Osteocyte (in vitro differentiated cells): ENCODE measurements at places on chromosomes 11 and 22. TPM values are rescaled to one million over a fixed set of nuclear protein-coding genes. Genes with fewer than 3 reads are reported as not detected.

APOL4 gene
- total RNA-seq: 0.13 TPM in 1 of 2 replicates, not detected in the other

CNIH2 gene
- 3.8 and 5.0 TPM in 2 replicates for total RNA-seq

TNNI2 gene
- 1.0 and 1.1 TPM in 2 replicates for total RNA-seq

OR10G7 gene
- not detected in 2 replicates for total RNA-seq

HPX gene
- 1.4 and 1.9 TPM in 2 replicates for total RNA-seq

GPR137 gene
- total RNA-seq: 68.0 and 71.4 TPM in 2 replicates

LYVE1 gene
- total RNA-seq: 1.5 and 2.1 TPM in 2 replicates

ASPHD2 gene
- total RNA-seq: 4.5 and 4.9 TPM in 2 replicates

C11orf87 gene
- 8.6 and 9.0 TPM in 2 replicates for total RNA-seq

TMEM45B gene
- total RNA-seq: not detected in 2 replicates

PGA5 gene
- total RNA-seq: not detected in 2 replicates

CRYBB3 gene
- total RNA-seq: not detected in 2 replicates

SYT8 gene
- 5.0 and 6.2 TPM in 2 replicates for total RNA-seq

DNA sequence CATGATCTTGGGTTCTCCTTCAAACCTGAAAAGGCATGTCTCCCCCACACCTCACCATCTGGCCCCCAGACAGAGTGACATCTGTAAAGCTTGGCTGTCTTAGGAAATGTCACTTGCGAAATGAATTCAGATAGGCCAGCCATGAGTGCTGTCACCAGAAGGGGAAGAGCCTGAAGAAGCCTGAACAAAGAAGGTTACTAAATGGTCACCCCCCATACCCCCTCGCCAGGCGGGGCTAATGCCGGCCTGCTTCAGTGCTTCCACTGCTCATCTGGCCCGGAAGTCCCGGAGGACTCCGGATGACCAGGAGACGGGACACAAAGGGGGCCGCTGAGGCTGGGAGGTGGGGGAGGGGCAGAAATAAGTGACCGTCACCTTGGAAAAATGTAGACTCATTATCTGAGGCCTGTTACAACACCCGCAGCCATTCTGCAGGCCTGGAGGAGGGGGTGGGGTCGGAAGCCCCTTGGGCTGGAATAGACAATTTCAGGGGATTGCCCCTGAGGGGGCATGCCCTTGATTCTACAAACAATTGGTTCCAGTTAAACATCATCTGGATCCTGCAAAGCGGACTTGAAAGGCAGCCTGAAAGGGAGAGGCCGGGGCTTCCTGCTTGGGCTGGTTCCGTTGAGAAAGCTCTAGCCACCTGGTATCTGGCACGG lies 43.2 kb downstream of the NAT10 start:
- no peak for DNase-seq
- H3K27ac ChIP-seq: no peak overlapping the region
- peaks cover 3% of the 10 kb centered on the region for H3K4me1 ChIP-seq
- H3K27me3 ChIP-seq: no peaks in the 10 kb centered on the region

DNA sequence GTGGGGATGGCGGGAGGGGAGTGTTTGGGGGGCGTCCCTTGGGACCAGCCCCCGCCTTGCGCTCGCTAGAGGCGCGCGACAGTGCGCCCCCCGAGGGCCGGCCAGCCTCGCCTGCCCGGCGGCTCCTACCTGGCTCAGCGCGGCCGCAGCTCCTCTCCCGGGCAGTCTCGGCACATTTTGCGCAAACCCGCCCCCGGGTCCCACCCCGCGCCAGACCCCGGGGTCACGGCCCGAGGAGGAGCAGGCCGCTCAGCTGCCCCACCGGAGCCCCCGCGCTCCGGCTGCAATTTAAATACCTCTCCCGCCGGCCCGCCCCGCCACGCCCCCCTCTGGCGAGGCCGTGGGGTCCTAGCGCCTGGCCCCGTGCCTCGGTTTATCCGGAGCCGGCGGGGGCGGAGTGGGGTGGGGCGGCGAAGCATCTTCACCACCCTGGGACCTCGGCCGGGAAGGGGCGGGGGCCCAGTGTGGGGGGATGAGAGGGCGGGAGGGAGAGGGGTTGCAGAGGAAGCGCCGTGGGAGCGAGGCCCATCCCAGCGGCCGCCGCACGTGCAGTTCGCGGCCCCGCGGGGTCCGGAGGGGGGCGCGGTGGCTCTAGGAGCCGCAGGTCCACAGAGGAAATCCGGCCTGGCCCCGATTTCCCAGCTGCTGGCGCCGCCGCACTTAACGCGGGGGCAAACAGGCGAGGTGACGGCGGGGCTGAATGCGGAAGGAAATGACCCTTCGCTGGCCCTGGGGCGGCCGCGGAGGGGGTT lies at the start of gene LRRC32:
Gene LRRC32 (minus strand): TSS at position 263 of the 752 bp plus-strand sequence. CDS start 4,793 bp downstream, outside the sequence.
- H3K4me1 ChIP-seq: peaks cover 48% of the 10 kb centered on the region
- no peaks in the 10 kb centered on the region for H3K27me3 ChIP-seq
- no peak for DNase-seq

DNA sequence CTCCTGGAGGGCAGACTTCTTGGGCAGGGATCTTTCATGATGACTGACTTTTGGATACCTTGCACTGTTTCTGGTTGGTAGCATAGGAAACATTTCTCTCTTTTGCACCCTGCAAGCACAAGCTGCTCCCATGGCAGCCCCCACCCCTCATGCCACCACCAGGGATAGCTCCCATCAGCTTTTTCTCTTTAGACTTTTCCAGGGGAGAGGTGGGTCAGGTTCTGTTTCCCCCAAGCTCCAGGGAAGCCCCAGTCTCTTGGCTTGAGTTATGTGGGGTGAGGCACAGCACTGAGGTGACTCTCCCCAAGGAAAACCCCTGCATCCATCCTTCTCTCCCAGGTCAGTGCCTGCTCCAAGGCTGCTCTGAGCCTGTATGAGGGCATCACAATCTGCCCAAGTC lies 22.5 kb downstream of the LRRC32 start:
- peaks cover 49% of the 10 kb centered on the region for H3K27me3 ChIP-seq
- H3K4me1 ChIP-seq: peaks cover 7% of the 10 kb centered on the region
- no peak overlapping the region for H3K27ac ChIP-seq

DNA sequence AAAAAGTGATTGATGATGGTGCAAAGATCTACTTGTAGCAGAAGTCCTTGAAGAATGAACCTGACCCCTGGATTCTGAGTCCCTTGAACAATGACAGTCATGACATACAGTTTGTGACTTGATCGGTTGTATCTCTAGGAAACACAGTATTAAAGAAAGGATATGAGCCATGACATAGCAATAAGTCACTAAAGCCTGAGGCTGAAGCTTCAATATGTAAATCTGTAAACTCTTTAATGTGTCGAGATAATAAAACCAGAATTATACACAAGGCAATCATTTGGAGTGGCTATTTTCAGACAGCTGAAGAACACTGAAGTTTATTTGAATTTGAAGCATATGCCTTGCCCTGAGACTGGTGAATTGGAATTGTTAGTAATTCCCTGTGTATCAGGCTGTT lies 911.5 kb upstream of the RAG2 start:
- no peak for DNase-seq
- peaks cover 29% of the 10 kb centered on the region for H3K4me1 ChIP-seq
- no peaks in the 10 kb centered on the region for H3K27me3 ChIP-seq
- H3K36me3 ChIP-seq: no peaks in the 10 kb centered on the region

DNA sequence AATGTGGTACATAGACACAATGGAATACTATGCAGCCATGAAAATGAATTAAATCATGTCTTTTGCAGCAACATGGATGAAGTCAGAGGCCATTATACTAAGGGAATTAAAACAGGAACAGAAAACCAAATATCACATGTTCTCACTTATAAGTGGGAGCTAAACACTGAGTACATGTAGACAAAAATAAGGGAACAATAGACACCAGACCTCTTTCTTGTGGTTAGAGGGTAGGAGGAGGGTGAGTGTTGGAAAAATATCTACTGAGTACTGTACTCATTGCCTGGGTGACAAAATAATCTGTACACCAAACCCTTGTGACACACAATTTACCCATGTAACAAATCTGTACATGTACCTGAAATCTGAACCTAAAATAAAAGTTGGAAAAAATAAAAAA lies 59.1 kb upstream of the ANO5 start:
- no peaks in the 10 kb centered on the region for H3K27me3 ChIP-seq
- DNase-seq: no peak
- no peaks in the 10 kb centered on the region for H3K36me3 ChIP-seq
- H3K4me1 ChIP-seq: no peaks in the 10 kb centered on the region
- no peak overlapping the region for H3K27ac ChIP-seq

DNA sequence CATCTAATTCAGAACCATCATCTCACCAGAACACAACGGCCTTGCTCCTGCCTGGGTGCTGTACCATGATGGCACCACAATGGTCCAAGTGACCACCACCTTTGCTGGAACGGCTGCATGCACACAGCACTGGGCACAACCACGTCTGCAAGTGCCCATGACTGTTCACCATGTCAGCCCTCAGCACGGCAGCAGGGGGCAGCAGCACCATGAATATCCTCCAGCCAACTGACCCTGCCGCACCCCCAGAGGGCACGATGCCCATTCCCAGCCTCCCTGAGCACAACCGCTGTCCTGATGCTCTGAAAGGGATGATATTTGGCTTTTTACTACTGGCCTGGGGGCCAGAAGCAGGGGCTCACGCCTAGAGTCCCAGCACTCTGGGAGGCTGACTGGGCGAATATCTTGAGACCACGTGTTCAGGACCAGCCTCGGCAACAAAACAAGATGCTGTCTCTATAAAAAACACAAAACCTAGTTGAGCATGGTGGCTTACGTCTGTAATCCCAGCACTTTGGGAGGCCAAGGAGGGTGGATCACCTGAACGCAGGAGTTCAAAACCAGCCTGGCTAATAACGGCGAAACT lies 25.7 kb downstream of the DRD4 start:
- H3K27me3 ChIP-seq: no peaks in the 10 kb centered on the region
- H3K4me3 ChIP-seq: no peak overlapping the region
- H3K4me1 ChIP-seq: peaks cover 11% of the 10 kb centered on the region
- DNase-seq: no peak

GRCh38 chr11:71255323-71255722 lies 2.9 kb upstream of the SHANK2 start:
- peaks cover 33% of the 10 kb centered on the region for H3K27me3 ChIP-seq
- DNase-seq: no peak
- H3K27ac ChIP-seq: no peak overlapping the region
- peaks cover 13% of the 10 kb centered on the region for H3K4me1 ChIP-seq

GRCh38 chr11:12224537-12224893 lies 114.1 kb downstream of the MICAL2 start:
- H3K36me3 ChIP-seq: peaks cover 3% of the 10 kb centered on the region
- H3K27ac ChIP-seq: peak overlapping the region; percentile 23
- no peak for DNase-seq

DNA sequence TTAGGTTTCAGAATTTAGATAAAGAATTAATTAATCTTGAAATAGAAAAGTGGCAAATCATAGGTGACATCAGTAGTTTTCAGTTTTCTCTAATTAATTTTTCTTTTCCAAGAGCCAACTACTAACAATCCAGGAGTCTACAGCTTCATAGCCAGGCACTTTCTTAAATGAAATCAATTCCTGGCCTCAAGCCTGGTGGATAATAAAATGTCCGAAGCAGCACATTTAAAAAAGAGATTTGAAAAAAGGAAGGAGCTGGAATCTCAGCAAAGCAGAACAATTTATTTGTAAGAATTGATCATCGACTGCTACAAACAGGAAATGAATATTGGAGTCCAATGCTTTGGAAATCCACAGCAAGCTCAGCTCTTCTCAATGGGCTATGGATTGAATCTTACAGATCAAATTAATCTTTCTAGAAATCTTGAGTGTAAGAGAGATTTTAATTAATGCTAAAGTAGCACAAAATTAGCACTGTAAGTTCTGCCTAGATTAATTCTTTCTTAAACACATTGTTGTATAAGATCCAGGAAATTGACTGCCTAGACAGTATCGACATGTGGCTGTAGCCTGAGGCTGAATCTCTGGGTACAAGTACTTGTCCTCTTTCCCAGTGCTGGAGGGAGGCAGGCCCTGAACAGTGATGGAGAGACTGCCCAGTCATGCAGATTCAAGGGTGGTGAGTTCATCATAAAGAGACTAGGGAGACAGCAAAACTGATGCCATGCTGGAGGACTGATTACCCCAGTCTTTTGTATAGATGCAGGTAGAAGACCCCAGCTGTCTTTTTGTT lies 167.8 kb upstream of the POU2AF2 start:
- no peak for DNase-seq
- H3K27me3 ChIP-seq: no peaks in the 10 kb centered on the region
- no peak overlapping the region for H3K27ac ChIP-seq

- H3K27ac ChIP-seq: no peak overlapping the region
- H3K4me3 ChIP-seq: no peak overlapping the region
- peaks cover 55% of the 10 kb centered on the region for H3K4me1 ChIP-seq
- no peaks in the 10 kb centered on the region for H3K27me3 ChIP-seq
- no peak for DNase-seq
Observed at GRCh38 chr22:24992946-24993345, 40.4 kb downstream of the KIAA1671 start.

GRCh38 chr11:116061322-116061721 lies 557.1 kb upstream of the CADM1 start:
- H3K4me1 ChIP-seq: peaks cover 9% of the 10 kb centered on the region
- no peaks in the 10 kb centered on the region for H3K36me3 ChIP-seq
- H3K27ac ChIP-seq: no peak overlapping the region
- peaks cover 21% of the 10 kb centered on the region for H3K27me3 ChIP-seq
- no peak for DNase-seq

GRCh38 chr11:9025101-9025850 lies 21.5 kb upstream of the NRIP3 start:
- H3K4me1 ChIP-seq: no peaks in the 10 kb centered on the region
- no peaks in the 10 kb centered on the region for H3K27me3 ChIP-seq
- no peak overlapping the region for H3K27ac ChIP-seq
- no peaks in the 10 kb centered on the region for H3K36me3 ChIP-seq
- H3K4me3 ChIP-seq: no peak overlapping the region

DNA sequence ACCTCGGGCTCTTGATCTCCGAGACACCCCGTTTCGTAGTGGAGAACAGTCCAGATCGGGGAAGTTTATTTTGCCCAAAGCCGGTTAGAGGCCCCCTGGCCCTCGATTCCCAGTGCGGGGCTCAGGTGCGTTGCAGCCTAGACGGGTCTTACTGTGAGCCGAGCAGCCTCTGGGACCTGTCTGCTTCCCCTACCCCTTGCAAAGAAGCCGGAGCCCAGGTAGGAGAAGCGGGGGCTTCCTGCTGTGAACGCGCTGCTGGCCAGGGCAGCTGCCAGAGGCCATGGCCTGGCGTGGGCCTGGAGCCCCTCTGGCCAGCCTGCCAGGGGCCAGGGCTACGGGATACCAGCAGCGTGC lies 621 bp downstream of the TSPO start:
- H3K27me3 ChIP-seq: no peaks in the 10 kb centered on the region
- H3K36me3 ChIP-seq: no peaks in the 10 kb centered on the region
- H3K27ac ChIP-seq: peak overlapping the region; percentile 84
- peaks cover 25% of the 10 kb centered on the region for H3K4me1 ChIP-seq

GRCh38 chr22:17960695-17961445 lies 63.5 kb downstream of the MICAL3 start:
- no peak overlapping the region for H3K4me3 ChIP-seq
- DNase-seq: no peak
- H3K36me3 ChIP-seq: no peaks in the 10 kb centered on the region
- no peaks in the 10 kb centered on the region for H3K27me3 ChIP-seq
- no peak overlapping the region for H3K27ac ChIP-seq
